ENCODE measurements at places on chromosomes 7 and 10.

GRCh38 chr7:128909625-128910568, 612 bp downstream of the KCP start:
- DNase-seq: no peak

DNA sequence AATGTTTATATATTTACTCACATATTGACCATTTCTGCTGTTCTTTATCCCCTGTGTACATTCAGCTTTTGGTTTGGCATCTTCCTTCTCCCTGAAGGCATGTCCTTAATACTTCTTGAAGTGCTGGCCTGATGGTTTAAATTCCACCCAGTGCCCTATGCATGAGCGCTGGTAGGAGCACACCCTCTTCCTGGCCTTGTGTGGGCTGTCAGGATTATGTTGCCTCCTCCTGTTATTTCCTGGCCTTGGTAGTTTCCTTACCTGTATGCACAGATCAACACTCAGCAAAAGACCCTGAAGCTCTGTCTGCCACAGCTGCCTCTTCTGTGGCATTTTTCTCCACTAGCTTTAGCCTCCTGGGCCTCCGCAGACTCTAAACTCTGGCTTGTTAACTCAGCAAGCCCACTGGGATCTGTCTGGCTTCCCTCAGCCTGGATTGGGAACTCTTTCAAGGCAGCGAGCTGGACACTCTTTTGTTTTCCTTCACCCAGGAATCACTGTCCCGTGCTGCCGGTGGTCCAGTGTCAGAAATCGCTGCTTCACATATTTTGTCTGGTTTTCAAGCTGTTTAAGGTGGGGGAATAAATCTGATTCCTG, 595.2 kb downstream of the SDK1 start:
- no peak for DNase-seq

- no peak for DNase-seq
Measured at GRCh38 chr7:85074992-85075391, 111.9 kb downstream of the SEMA3D start.

DNA sequence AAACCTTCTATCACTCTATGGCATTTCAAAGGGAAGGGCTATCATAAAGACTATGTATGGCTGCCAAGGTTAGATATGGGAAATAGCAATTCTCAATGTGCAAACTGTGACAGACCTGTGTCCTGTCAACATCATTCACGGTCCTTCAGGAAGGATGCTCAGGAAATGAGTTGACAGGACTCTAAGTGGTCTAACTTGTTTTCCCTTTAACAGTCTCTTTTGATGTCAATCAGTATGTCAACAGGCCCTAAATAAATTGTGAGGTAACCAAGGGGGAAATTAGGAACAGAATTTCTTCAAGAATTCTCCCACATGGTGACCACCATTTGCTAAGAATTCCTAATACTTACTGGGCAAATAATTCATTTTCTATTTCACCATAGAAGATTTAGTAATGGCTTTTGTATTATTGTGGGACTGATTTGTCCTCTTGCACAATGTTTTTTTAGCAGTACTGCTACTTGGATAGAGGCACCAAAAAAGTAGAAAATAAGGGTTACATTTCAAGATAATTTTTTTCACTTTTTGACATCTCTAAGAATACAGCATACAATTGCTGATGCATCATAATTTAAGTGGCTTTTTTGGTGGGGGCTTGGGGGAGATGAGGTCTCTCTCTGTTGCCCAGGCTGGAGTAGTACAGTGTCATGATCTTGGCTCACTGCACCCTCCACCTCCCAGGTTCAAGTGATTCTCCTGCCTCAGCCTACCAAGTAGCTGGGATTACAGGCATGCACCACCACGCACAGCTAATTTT, 275.8 kb downstream of the CACNA2D1 start:
- DNase-seq: no peak

- DNase-seq: no peak
Measured at GRCh38 chr10:106997721-106998120, 166.8 kb downstream of the SORCS1 start.

DNA sequence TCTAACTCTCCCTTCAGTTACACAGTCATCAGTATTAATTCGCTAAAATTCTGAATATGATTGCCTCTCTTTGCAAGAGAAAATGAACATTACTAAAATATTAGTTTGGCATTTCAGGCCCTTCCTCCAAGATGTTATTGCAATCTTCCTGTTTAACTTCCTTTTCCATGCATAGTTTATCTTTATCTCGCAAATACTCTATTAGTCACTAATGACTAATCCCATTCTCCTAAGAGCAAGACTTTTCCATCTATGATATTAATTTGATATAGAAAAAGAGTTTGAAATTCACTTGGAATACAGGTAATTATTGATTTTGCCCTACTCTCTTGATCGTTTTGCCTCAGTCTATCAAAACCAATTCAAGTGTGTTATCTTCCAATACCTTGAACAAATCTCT, 41.8 kb upstream of the SEMA3A start:
- DNase-seq: no peak

DNA sequence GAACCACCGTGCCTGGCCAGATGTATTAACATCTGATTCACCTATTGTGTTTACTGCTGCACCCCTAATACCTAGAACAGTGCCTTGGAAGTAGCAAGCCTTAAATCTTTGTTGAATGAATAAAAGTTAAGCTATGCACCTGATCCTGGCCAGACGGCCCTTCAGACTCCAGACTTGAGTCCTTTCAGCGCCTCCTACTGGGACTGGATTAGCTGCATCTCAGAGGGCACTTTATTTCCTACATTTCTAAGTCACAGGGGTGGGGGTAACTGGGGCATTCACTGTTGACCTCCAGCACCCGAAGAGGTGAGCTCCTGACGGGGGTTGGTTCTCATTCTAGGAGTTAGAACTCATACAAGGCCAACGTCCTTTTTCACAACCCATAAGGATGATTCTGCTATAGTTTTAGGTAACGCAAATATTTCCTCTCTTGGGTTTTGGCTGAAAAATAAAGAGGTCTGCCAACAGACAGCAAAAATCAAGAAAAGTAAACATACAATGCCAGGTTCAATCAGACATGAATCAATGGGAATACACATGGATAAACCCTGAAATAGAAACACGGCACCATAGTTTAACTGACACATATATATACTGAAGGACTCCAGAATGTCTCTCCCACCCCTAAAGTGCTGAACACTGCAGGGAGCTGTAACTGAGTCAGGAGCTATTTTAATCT, 48.0 kb upstream of the DLG5 start:
- DNase-seq: no peak

- no peak for DNase-seq
Measured at GRCh38 chr10:29922892-29923291, 136.5 kb downstream of the JCAD start.

DNA sequence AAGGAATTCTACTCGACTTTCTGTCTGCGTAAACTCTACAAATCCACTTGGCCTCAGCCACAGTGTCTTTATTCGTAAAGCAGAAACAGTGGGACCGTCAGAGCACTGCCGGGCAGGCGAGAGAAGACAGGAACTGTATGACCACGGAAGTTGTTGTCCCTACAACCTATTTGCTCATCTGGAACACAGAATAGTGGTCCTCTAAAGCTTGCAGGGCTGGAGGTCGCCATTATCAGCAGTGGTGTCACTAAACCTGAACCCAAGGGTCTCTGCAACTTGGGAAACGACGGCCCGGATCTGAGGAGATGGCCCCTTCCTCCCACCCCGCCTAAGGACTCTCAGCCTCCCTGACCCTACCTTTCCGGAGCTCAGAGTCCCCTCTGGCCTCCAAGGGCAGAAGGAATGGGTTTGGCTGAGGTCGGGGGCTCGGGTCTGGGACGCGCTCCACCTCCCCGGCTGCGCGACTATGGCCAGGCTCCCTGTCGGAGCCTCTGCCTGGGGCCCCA, 442 bp downstream of the STYXL1 start:
- no peak for DNase-seq

DNA sequence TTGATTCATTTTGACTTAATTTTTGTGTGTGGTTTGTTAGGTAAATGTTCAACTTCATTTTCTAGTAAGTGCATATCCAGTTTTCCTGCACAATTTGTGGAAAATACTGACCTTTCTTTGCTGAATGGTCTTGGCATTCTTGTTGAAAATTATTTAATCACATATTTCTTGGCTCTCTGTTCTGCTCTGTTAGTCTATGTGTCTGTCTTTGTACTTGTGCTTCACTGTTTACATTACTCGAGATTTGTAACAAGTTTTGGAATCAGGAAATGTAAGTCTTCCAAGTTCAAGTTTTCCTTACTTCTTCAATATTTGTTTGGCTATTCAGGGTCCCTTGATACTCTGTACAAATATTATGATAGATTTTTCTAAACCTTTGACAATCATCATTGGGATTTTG, 838.2 kb upstream of the POM121L12 start:
- DNase-seq: no peak

GRCh38 chr7:128215281-128215680, 25.8 kb upstream of the LEP start:
- no peak for DNase-seq

GRCh38 chr10:124493214-124493882, 31.7 kb downstream of the LHPP start:
- DNase-seq: no peak

- DNase-seq: no peak
Measured at GRCh38 chr10:78599122-78599853, 469.5 kb upstream of the ZMIZ1 start.

- DNase-seq: no peak
Measured at GRCh38 chr7:115096262-115096661, 174.4 kb downstream of the MDFIC start.

GRCh38 chr10:6507311-6507710, 72.8 kb downstream of the PRKCQ start:
- DNase-seq: no peak

GRCh38 chr7:149714910-149715471, 58.4 kb downstream of the ZNF467 start:
- no peak for DNase-seq

GRCh38 chr7:133583545-133584171, 330.8 kb downstream of the EXOC4 start:
- no peak for DNase-seq

DNA sequence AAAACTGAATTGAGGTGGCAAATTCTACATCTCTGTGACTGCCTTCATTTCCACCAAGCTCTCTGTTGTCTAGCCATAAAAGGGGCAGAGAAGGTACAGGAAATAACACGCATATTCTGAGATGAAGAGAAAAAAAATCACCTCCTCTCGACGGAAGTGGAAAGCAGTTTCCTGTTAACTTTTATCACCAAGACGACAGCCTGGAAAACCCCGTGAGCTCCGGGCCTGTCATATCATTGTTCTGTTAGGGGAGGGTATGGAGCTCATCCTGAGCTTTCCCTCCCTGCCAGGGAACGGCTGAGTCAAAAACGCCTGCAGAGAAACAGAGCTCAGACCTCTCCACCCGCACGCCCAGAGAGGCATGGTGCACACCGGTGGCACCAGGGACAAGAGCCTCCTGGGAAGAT, 200.3 kb downstream of the PRPF18 start:
- DNase-seq: no peak

- DNase-seq: no peak
Measured at GRCh38 chr7:139659922-139660316, 117.9 kb downstream of the HIPK2 start.

DNA sequence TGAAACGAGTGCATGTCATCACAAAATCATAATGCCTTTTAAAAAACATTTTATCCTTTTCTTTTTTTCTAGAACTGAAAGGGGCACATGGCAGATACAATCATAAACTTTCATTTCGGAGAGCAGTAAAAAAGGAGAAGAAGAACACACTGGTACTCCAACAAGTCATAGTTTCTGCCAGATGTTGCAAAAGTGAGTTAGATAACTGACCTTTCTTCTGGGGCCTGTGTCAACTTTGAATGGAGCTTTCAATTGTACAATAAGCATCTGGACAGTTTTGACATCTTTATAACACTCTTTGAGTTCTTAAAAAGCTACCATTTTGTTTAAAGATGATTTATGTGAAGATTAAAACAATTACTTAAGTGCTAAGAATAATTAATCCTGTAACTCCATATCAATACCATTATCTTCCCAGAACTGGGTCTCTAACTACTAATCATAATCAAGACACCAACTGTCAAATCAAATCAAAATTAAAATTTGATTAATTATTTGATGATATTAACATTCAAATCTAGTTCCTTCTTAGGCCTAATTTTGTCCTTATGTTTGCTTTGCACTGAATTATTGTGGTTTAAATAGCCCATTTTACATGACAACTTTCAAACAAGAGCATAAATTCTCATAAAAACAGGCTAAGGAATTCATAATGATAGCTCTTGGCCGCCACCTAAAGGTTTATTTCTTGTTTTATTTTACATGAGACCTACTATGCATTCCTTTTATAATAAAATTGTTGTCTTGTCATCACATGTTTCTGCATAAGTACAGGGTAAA, 19.5 kb upstream of the ITGB8 start:
- DNase-seq: no peak

DNA sequence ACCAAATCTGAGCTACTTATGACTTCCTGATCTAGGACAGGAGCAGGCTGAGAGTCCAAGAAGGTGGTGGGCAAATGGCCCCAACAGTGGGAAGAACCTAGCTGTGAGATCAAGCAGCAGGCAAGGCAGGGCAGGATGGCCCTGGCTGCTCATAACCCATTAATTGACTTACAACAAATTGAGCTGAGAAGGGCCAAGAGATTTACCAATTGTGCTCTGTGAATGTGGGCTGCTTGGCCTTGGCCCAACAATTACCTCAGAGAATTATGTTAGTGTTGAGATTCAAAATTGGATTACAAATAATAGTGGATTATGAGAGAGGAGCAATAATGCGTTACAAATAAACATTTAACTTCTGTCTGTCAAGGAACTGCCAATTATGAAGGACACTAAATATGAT, 956.5 kb downstream of the KCNMA1 start:
- no peak for DNase-seq

DNA sequence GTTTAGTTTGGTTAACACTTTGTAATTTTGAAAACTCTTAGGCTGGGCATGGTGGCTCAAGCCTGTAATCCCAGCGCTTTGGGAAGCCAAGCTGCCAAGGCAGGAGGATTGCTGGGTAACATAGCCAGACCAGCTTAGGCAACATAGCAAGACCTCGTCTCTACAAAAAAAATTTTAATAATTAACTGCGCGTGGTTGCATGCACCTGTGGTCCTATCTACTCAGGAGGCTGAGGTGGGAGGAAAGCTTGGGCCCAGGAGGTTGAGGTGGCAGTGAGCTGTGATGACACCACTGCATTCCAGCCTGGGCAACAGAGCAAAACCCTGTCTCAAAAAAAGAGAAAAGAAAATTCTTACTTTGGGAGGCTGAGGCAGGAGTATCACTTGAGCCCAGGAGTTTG, 18.2 kb downstream of the MYOZ1 start:
- no peak for DNase-seq

- peak; percentile 29 for DNase-seq
Measured at GRCh38 chr7:151232917-151233701, 826 bp downstream of the CHPF2 start.

- no peak for DNase-seq
Measured at GRCh38 chr7:50653126-50653864, 88.1 kb upstream of the DDC start.

DNA sequence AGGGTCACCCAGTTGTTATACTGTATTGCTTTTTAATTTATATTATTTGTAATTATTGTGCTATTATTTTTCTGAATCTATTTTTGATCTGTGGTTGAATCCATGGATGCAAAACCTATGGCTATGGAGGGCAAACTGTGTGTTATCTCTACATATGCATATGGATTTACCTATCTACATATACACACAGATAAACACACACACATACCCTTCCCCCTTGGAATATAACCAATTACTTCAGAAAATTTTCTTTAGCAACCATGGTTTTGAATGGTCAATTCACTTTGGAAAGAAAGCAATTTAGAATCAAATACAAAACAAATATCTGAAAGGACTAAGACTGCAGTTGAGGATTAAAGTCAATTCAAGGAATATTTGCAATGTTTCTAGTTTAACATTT, 39.1 kb downstream of the MTPN start:
- no peak for DNase-seq

- DNase-seq: no peak
Measured at GRCh38 chr7:155769701-155770100, 42.6 kb downstream of the SHH start.

- no peak for DNase-seq
Measured at GRCh38 chr10:132709471-132709951, 76.4 kb downstream of the NKX6-2 start.

All from C1 segment of cervical spinal cord (tissue), 14 donors.